ENCODE measurements at places on chromosomes 5 and 9.

- no peak for DNase-seq
These were observed 91.0 kb downstream of the HSPA4 start for GRCh38 chr5:133142782-133143181.

DNA sequence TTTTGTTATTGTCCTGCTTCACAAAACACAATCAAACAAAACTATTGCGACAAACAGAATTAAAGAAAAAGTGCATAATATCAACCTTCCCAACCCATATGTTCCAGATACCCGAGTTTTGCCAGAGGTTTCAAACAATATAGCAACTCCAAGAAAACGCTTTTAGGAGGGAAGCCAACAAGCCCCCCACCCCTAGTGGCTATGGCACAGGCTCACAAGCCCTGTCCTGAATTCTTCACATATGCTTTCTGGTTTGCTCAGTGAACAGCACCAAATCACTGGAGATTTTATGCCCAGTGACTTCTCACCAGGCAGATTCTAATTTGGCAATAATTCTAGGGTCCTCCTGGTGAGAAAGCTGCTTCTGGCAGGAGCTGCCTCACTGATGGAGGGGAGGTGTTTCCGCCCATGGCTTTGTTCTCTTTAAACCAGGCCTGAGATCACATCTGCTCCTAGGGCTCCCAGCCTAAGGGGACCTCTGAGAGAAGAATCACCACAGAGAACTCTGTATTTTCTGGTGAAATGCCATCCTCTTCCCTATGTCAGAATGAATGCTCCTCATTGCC, 1982.4 kb downstream of the EFNA5 start:
- no peak for DNase-seq

- DNase-seq: no peak
These were observed 91.3 kb upstream of the RASEF start for GRCh38 chr9:83154087-83154736.

GRCh38 chr5:54229041-54229780, 81.2 kb downstream of the ARL15 start:
- DNase-seq: peak; percentile 10

GRCh38 chr5:113333411-113333810, 101.4 kb downstream of the TSSK1B start:
- no peak for DNase-seq

DNA sequence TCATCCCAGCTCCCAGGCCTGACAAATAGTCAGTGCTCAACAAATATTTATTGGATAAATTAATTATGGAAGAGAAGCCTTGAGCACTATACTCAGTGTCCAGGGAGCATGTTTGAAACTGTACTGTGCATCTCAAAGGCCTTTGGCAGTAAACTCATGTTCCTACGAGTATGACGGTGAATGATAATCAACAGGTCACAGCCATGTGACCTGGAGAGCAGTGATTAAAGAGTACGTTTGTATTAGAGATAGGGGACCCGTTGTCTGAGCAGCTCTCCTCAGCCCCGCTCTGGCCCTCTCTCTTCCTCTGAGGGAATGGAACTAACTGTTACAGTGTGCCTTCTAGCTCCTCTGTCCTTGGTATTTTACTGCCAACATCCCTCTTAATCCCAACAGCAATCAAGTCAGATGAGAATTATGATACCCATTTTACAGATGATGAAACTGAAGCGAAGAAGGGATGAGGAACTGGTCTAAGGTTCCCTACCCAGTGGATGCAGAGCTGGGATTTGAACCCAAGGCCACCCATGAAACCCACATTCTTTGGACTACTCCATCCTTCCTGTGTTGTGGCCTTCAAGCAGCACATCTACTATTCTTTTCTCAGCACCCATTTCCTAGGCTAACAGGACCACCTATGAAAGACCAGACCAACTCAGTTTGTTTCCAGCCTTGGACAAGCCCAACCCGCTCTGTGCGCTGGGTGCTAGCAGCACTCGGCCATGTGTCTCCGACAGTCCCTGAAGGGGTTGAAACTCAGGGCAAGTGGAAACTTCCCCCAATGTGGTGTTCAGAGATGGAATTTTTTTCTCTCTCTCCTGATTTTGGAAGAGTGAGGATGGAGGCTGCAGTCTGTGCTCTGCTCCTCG, 34.9 kb downstream of the SPRY4 start:
- DNase-seq: no peak

DNA sequence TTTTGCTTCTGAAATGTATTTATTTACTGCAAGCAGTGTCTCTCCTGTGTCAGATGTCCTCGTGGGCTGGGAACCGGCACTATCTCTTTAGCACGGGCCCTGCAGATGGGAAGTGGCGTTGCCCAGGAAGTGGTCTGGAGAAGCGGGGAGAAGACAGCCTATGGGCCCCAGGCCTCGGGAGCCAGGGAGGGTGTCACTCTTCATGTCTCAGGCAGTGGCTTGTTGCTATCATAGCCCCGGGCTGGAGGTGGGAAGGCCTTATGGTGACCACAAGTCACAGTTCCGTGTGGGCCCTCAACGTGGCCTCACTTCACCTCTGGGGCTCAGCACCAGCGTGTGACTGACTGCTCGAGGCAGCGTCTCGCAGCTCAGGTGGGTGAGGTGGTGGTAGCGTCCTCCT, 41.4 kb downstream of the SYK start:
- DNase-seq: no peak

GRCh38 chr5:102903074-102903871, 148.2 kb downstream of the PAM start:
- DNase-seq: peak; percentile 18

- no peak for DNase-seq
These were observed 42.9 kb downstream of the FOXI1 start for GRCh38 chr5:170148430-170149205.

All from AG04450 (cell line).